ENCODE measurements at places on chromosomes 5 and 9. TPM values are rescaled to one million over a fixed set of nuclear protein-coding genes. Genes with fewer than 3 reads are reported as not detected.

The FAM219A gene
- polyA plus RNA-seq, result 13.7 TPM

The ASS1 gene
- 345 TPM for polyA plus RNA-seq

The FBP2 gene
- polyA plus RNA-seq, result not detected

DNA sequence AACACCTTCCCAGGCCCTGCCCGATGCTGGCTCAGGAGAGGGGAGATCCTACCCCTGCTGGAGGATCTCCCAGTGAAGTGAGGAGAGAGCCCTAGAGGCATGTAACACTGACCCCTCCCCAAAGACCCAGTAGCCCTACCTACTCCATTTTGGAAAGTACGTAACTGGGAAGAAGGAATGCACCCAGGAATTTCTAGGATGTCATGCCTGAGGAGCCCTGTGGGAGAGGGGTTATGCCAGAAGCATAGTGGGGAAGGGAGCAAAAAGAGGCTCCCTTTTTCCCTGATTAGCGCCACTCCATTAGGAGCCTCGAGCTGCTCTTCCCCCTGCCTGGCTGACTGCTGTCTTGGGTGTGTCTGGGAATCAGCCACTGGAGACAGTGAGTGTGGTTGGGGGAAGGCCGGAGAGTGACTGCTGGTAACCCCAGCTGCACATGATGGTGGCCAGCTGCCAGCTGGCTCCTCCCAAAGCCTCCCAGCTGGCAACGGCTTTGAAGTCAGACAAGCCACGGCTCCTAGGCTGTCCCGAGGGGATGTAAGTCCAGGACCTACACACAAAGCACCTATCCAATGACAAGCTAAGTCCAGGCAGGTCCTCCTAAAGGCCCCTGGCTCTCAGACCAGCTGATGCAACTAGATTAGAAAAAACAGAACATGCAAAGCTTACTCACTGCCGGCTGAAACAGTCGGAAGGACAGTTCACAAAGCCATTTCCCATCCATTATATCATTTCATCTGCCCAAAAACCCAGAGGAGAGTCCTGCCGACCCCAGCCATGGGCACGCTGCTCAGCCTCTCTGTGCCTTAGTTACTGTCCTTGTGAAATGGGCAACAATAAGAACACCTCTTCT, 136.5 kb upstream of the ABCA1 start:
- DNase-seq, result peak; percentile 60

The FAM81B gene
- 6.0 TPM for polyA plus RNA-seq

DNA sequence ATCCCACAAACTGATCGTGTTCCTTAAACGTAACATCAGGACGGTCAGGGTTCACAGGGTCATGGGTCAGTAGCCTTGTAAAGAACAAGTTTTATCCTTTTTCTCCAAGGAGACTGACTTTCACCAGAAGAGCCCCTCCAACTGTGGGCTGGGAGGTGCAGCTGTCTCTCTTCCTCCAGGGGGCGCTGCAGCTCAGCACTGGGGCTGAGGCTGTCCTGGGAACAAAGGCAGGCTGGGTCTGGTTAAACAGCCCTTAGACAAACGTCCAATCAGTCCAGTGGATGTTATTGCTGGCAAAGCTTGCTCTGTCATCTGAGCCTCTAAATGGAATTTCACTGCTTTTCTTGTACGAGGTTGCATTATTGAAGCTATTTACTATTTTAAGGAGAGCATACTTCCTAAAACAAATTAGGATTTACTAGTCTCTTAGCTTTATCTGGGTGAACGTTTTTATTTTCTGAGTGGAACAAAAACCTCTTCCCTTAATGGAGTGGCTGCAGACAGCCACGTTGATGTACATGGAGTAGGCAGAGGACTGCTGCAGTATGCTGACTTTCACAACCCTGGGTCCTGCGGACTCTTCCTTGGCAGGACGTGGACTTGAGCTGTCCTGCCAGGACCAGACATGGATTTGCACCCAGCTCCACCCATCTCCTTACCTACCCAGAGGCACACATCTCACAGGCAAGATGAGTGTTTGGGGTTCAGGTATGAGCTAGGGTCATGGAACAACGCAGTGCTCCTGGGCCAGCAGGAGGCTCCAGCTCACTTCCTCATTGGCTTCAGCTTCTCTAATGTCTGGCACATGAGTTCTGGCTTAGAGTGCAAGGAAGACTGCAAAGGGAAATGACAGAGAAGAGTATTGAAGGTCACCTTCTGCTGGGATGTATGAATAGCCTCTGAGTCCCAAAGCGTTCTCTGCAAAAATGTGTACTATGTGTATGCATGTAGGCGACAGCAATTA, 7.8 kb downstream of the EXOSC2 start:
- no peak for DNase-seq

The IL31RA gene
- 0.08 TPM for polyA plus RNA-seq

DNA sequence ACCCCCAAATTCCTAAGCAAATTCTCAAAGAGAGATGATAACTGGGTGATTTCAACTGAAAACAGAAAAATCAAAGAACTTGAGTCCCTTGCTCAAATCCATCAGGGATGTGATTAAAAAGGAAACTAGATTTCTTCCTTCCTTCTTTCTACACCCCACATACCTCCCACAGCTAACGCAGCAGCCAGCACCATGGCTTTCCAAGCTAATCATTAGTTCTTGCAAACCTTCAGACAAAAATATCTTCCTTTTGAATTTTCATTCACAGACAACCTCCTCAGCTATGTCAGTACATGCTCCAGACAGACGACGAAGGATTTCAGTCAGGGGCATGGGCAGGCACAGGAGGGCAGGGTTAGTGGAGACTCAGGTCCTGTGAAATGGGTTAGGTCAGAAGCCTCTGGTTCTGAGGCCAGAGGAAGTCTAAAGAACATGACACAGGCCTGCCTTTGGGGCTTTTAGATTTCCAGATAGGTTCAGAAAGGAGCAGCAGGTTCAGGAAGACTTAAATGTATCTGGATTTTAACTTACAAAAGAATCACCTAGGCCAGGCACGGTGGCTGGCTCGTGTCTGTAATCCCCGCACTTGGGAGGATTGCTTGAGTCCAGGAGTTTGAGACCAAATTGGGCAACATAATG, 173.7 kb upstream of the NFIB start:
- DNase-seq, result no peak

- no peak for DNase-seq
Observed at GRCh38 chr5:132176987-132177386, 50.7 kb downstream of the P4HA2 start.

DNA sequence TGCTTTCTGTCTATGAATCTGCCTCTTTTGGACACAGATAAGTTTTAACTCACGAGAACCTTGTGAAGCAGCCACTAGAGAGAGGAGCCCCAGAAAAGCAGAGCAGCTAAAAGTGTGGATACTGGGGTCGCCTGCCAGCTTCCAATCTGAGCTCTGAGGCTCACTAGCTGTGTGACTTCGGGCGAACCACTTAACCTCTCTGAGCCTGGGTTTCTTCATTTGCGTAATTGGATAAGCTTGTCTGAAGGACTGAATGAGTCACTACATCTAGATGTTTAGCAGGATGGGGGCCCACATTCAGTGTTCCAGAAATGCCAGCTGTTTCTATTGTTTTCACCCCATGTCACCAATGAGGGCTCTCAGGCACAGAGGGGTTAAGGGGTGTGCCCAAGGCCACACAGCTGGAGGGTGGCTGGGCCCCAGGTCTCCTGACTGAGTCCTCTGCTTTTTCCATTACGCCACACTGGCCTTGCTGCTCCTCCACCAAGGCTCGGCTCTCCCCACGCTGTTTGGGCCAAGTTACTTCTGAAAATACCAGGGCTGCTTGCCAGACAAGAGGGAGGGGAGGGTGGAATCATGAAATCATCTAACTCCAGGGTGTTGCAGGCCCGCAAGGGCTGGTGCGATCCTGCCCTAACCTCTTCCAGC, 36.2 kb downstream of the SH3PXD2B start:
- no peak for DNase-seq

The TXNDC8 gene
- not detected for polyA plus RNA-seq

DNA sequence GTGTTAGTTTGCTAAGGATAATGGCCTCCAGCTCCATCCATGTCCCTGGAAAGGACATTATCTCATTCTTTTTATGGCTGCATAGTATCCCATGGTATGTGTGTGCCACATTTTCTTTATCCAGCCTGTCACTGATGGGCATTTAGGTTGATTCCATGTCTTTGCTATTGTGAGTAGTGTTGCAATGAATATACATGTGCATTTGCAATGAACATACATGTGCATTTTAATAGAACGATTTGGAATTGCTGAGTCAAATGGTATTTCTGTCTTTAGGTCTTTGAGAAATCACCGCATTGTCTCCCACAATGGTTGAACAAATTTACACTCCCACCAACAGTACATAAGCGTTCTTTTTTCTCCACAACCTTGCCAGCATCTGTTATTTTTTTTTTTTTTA, 37.7 kb downstream of the DRD1 start:
- DNase-seq, result no peak

DNA sequence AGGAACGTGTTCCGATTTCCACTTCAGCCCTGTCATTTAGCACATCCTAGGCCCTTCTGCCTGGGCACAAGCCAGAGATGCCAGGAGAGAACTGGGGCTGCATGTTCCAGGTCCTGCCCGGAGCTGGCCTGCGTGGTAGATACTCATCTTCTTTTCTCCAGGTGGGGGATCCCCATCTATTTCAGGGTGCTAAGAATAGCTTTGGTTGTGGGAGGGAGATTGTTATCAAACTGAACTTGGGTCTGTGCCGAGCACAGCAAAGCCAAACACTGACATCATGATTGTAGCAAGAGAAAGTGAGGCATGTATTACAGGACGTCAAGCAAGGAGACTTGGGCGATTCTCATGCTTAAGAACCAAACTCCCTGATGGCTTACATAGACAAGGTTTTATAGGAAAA, 18.2 kb downstream of the C9orf153 start:
- DNase-seq, result no peak

GRCh38 chr9:115254287-115255180, 136.6 kb upstream of the TNC start:
- no peak for DNase-seq

DNA sequence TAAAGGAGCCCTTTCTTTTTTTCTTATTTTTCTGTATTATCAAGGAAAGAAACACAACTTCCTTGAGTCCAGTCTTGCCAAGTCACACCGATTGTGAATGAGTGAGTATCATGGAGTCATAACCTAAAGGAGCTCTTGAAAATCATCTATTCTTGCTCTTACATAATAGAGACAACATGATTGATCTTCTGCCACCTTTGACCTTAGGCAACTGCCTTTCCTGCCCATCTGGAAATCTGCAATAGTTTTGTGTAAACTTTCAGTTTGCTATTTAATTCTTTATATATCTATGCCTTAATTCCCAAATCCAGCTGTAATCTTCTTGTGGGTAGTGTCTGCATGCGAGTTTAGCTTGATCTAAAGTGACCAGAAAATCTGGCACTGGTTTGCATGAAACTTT, 149.9 kb upstream of the FST start:
- DNase-seq, result no peak

The SLC34A1 gene
- polyA plus RNA-seq, result 134 TPM

The PRLR gene
- polyA plus RNA-seq, result 53.2 TPM

- DNase-seq, result no peak
Observed at GRCh38 chr9:134289241-134289875, 36.9 kb upstream of the RXRA start.

The MRPL50 gene
- polyA plus RNA-seq, result 31.0 TPM

DNA sequence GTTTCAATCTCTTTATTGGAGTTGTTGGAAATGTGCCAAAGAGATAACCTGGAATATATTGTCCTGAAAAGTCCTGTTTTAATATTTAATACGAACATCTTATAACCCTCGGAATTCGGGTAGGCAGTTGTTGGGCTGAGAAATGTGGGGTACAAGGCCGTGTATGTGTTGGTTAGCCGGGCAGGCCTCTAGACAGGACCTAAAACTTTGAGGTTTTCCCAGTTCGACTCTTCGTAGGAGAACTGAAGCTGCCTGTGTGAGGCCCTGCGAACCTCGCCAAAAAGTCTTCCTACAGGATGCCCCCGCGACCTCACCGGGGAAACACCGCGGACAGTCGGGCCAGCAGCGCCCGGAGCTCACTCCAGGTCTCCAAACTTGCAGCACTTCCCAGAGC, 583 bp upstream of the TJP2 start:
- DNase-seq, result no peak

- DNase-seq, result no peak
Observed at GRCh38 chr9:80158131-80158530, 586.4 kb downstream of the TLE4 start.

The TOR4A gene
- 3.6 TPM for polyA plus RNA-seq

The BARX1 gene
- polyA plus RNA-seq, result 0.38 TPM

The GTF2H2C gene
- polyA plus RNA-seq, result 40.9 TPM

The OR1J2 gene
- not detected for polyA plus RNA-seq

GRCh38 chr9:98323831-98324135, 68.3 kb upstream of the TBC1D2 start:
- DNase-seq, result no peak

The SNCB gene
- polyA plus RNA-seq, result not detected

DNA sequence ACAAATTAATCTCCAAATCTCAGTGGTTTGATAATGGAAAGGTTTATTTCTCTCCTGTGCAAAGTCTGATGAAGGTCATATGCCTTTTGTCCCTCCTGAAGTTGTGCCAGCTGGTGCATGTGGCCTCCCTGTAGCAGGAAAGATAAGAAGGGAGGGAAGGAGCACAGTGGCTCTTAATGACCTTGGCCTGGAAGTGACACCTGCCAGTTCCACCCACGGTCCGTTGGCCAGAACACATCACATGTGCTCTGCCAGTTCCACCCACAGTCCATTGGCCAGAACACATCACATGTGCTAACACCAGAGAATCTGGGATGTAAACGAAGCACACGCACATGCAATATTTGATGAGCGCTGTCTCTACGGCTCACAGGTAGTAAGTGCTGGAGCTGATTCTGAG, 130.9 kb downstream of the DOCK2 start:
- DNase-seq, result no peak

The LSM11 gene
- 6.8 TPM for polyA plus RNA-seq

The LIFR gene
- 86.3 TPM for polyA plus RNA-seq

DNA sequence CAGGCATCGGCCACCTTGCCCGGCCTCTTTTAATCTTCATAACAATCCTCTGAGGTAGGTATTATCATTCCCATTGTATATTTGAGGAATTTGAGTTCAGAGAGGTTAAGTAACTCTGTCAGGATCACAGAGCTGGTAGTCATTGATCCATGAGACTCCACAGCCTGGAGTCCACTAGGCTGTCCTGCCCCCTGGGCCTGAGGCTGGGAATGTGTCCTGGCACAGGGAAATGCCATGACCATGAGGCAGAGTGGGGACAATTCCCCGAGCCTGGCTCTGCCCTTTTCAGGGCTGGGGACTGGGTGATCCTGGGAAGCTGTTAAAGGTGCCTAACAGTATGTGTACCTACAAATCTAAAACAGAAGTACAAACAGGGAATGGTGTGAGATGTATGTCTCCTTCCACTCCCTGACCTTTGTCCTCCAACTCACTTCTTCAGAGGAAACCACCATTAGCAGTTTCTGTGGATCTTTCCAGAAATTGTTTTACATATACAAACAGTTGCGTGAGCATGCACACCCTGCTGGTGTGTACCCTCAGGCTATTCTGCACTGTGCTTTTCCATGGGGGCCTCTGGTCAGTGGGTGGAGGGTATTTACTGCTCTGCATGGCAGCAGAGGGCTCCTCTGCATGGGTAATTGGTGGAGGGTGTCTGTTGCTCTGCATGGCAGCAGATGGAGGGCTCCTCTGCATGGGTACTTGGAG, 53.8 kb downstream of the NDST1 start:
- DNase-seq, result no peak

- no peak for DNase-seq
Observed at GRCh38 chr5:180474569-180474968, 19.6 kb upstream of the CNOT6 start.

GRCh38 chr5:78243091-78243490, 51.4 kb downstream of the AP3B1 start:
- no peak for DNase-seq
